ENCODE measurements at places on chromosomes 2 and 18.

- no peak for DNase-seq
These were observed 9.9 kb downstream of the SLC66A2 start for GRCh38 chr18:79941473-79942119.

GRCh38 chr18:80246445-80247392 is 595 bp downstream of the PARD6G start:
- no peak for DNase-seq

DNA sequence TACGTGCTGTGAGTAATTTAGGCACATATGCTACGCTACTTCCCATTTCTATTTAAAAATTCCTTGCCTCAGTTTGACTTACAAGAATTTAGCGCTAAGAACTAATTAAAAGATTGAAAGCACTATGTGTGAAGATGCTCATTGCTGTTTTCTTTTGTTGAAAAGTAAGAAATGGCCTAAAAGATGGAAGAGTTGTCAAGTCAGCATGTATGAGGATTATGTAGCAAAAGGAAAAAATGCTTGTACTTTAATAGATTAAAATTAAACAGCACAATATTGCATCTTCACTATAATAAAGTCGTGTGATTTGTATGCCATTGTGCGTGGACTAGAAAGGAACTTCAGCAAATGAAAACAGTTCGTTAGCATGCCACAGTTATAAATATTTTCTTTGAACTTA is 77.0 kb downstream of the COX7A2L start:
- DNase-seq = no peak

DNA sequence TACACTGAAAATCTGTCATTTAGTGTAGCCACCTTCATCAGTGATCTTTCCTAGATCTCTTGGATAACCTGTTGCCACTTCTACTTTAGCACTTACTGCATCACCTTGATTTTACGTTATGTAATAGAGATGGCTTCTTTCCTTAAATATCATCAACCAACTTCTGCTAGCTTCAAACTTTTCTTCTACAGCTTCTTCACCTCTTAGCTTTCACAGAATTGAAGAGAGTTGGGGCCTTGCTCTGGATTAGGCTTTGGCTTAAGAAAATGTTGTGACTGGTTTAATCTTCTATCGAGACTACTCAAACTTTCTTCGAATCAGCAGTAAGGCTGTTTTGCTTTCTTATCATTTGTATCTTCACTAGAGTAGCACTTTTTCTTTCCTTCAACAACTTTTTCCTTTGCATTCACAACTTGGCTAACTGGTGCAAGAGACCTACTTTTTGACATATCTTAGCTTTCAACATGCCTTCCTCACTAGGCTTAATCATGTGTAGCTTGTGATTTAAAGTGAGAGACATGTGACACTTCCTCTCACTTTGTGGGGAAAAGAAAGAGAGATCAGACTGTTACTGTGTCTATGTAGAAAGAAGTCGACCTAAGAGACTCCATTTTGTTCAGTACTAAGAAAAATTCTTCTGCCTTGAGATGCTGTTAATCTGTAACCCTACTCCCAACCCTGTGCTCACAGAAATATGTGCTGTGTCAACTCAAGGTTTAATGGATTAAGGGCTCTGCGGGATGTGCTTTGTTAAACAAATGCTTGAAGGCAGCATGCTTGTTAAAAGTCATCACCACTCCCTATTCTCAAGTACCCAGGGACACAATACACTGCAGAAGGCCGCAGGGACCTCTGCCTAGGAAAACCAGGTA is 99.6 kb downstream of the ATL2 start:
- DNase-seq = no peak

DNA sequence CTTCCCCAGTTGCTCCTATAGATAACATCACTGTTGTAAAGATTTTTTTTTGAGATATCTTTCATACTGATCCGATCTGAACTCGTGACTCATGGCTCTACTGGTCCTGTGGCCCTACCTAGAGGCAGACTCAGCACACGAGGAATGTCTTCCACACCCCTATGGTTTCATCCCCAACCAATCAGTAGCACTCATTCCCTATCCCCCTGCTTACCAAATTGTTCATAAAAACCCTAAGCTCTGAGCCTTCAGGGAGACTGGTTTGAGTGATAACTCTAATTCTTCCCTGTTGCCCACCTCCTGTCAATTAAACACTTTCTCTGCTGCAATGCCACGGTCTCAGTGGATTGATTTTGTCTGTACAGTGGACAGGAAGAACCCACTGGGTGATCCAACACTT is 4.2 kb upstream of the SAP130 start:
- DNase-seq = no peak

DNA sequence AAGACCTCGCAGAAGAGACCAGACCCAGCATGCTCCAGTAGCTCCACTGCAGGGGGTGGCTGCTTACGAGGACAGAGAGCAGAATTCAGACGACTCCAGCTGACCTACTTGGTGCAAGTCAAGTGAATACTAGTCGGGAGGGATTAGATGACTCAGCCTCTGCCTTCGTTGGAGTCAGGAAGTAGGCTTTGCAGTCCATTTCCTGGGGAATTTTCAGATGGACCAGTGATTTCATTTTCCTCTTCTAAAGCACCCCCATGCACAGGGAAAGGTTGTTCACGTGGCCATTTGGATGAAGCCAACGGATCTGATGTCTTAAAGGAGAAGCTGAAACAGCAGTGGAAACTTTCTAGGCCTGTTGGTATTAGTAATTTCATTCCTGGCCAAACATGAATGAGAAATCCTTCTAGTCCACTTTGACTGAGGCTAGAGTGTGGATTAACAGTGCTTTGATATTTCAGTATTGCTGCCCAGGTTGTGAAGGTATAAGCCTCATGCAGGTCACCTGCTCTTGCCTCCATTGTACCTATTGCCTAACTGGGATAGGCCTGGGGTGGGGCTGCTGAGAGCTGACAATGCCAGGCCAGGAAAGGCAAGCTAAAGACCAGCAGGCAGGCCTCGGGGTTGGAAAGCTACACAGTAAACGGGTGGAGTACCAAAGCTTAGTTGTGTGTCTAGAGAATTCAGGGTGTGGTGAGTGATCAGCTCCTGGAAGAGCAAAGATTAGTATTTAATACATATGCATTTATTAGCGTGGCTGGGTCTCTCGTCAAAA is 117.6 kb upstream of the FOSL2 start:
- no peak for DNase-seq

DNA sequence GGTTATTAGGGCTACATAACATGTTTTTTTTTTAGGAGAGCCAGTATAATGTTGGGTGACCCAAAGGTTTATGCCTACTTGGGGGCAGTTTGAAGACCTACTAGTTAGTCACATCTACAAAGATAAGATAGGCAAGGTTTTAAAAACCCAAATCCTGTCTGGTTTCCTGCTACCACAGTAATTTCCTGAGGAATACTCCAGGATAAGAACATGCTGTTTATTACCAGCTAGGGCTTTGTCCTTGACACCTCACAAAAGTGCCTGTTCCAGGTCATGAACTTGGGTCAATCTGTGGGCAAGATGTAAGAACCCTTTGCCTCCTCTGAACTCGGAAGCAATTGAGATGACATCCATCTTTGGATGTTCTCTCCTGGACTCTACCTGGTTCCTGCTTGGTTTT is 38.2 kb downstream of the CDC42EP3 start:
- no peak for DNase-seq

- peak; percentile 44 for DNase-seq
These were observed 7.6 kb upstream of the PRSS56 start for GRCh38 chr2:232512602-232513001.

- no peak for DNase-seq
These were observed 65.3 kb downstream of the MYO3B start for GRCh38 chr2:170243118-170243837.

DNA sequence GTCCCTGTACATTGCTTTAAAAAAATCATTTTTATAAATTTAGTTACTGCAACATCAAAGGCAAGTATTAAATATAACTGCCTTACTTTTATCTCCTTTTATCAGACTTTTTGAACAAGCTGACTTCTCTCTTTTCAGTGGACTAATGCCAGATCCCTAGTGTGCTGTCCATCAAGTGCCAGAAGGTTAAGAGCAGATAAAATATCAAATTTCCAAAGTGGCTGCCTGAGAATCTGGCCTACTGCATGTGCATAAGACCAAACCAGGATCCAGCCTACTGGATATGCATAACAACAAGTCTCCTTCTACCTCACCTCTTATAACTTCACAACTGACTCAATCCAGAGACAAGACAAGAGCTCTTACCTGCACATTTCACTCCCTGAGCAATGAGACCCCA is 59.8 kb upstream of the CHRNA1 start:
- DNase-seq = no peak

- no peak for DNase-seq
These were observed 247.3 kb upstream of the SP5 start for GRCh38 chr2:170467568-170468422.

DNA sequence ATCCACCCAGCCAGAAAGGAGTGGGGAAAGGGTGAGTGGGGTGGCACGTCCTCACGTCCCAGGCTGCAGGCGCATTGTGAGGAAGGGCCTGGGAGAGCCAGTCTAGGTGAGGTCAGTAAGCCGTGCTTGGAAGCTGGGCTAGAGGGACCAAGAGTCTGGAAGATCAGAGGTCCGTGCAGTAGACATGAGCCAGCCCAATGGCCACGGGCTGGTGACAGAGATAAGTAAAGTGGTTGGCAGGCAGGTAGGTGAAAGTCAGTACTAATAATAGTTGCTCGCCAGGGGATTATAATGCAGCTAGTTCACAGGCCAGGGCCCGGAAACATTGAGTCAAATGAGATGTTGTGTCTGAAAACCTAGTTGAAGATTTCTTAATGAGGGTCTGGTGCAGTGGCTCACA is 133.2 kb downstream of the GBX2 start:
- no peak for DNase-seq

DNA sequence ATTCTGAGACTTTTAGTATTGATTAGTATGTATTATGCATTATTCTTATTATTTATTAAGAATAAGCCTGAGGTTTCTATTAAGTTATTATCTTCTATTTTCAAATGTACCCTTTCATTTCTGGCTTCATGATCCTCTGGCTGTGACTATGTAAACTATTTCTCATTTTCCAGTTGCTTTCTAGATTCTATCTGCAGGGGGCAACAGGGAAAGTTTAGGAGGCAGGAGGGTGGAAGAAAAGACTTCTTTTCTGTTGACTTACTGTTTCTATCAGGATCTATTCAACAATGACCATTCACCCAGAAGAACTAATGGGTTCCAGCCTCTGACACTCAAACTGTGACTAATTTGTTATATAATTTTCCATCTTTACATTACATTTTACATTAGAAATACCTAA is 653.4 kb upstream of the FSHR start:
- DNase-seq = no peak

DNA sequence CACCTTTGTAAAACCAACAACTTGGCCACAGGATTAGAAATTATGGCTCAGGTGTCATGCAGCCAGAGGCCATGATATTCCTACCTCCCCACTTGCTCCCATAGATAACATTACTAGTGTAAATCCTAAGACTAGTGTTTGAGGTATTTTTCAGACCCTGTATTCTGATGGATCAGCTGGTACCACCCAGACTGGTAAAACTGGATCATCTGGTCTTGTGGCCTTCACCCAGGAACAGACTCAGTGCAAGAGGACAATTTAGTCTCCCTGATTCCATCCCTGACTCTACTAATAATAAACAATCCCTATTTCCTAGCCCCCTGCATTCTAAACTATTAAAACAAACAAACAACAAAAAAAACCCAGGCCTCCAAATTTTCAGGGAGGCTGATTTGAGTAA is 121.0 kb downstream of the ALPK2 start:
- DNase-seq = no peak

GRCh38 chr18:51273437-51273836 is 76.0 kb upstream of the MEX3C start:
- no peak for DNase-seq

- DNase-seq = no peak
These were observed 31.9 kb downstream of the PIKFYVE start for GRCh38 chr2:208297961-208298360.

DNA sequence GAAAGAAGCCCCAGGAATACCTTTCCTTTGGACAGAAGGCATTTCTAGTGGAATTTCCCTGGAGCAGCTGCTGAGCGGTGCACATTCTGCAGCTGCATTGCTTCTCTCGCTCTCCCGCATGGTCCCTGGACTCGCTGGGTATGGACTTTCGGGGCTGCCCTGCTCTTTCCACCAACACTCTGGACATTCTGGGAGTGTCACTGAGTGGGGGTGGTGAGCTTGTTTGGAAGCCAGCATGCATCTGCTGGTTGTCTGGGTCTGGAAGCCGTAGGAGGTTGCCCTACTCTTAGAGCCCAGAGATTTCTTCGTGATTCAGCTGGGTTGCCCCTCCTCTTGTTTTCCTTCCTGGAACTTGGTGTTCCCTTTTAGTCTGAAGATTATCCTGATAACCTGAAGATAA is 52.6 kb downstream of the TWIST2 start:
- no peak for DNase-seq

- DNase-seq = no peak
These were observed 833.2 kb upstream of the CHAC2 start for GRCh38 chr2:52934323-52934898.

- DNase-seq = no peak
These were observed 53.4 kb downstream of the THADA start for GRCh38 chr2:43542285-43542933.

- no peak for DNase-seq
These were observed 74.0 kb downstream of the FRZB start for GRCh38 chr2:182792441-182792840.

- DNase-seq = no peak
These were observed 158.2 kb downstream of the LAMA3 start for GRCh38 chr18:23847321-23847986.

DNA sequence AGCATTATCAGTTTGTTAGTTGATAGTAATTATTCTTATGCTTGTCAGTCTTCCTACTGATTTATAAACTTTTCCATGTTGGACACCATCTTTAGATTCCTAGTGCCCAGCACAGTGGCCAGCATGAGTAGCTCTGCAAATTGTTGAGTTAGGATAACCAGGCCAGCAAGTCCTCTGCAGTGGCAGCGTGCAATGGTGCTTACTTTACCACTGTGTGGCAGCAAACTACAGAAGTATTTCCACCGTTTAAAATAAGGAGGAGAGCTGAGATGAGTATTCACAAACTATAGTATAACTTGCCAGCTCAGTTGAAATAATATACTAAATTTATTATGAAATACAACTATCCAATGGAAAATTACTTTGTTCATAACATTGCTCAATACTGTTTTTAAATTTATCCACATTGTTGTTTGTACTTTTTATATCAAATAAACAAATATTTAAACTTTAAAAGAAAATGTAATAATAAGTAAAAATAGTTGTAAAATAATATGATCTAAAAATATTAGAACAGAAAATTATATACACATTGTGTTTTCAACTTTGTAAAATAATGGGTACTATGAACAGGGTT is 9.3 kb upstream of the THADA start:
- no peak for DNase-seq

DNA sequence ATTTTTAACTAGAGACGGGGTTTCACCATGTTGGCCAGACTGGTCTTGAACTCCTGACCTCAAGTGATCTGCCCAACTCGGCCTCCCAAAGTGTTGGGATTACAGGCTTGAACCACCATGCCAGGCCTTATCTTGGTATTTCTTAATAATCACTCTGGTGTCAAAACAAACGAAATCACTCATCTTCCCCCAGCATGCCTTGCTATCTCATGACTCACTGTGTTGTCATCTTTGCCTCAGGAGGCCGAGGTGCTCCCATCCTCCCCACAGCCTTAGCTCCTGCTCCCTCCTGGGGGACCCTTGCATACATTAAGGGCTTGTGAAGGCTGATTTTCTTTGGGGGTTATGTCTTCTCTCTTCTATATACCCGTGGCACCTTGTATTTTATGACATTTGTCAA is 250.1 kb upstream of the DPP10 start:
- DNase-seq = no peak

GRCh38 chr2:18924386-18924785 is 335.0 kb upstream of the NT5C1B start:
- DNase-seq = no peak

GRCh38 chr2:189874586-189875320 is 90.5 kb downstream of the PMS1 start:
- no peak for DNase-seq

Measured in NCI-H1417 treated with DMSO at 0.1 percent for 48 hours (cell line).